AG08395 (cell line): ENCODE measurements at places on chromosomes 3 and 15.

DNA sequence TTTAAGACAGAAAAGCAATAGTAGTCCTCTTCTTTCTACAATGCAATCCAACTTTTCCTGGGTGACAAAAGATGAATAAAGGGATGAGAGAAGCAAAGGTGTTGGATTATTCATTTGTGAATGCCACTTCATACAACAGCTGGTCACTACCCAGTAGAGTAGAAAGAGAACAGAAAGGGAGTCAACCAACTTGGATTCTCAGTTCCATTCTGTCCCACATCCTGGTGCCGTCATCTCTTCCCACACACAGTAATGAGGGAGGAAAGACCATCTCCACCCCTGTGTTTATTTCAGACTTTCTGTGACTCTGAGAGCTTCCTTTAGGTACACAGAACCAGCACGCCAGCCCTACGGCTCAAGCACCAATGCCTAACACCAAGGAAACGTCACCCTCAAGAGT, 71.0 kb downstream of the FOXP1 start:
- no peak for DNase-seq

DNA sequence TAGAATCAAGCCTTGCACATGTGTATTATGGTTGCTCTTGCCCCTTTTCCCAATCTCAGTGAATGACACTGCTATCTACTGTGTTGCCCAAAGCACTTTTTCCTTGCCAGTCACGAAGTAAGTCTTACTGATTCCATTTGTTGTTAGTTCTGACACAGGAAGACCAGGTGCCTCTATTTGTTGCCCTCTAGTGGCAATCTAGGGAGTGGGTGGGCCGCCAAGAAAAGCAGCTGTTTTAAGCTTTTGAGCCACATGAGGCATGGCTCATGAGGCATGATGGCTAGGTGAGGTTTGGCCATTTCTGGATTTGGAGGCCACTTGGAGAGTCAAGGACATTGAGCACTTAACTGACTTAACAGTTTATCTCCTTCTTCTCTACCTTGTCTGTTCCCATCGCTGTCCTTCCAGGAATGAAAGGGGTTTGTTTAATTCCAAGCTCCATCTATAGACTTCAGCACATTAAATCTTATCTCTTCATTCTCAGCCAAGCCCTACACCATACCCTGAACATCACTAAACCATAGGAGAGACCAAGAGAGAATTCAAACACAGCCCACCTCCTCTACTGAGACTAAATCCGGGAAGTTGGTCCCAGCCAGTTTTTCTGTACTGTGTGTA, 103.1 kb downstream of the HCN4 start:
- DNase-seq, result peak; percentile 49

- no peak for DNase-seq
Observed at GRCh38 chr15:66692808-66693596, 9.0 kb upstream of the SMAD6 start.

DNA sequence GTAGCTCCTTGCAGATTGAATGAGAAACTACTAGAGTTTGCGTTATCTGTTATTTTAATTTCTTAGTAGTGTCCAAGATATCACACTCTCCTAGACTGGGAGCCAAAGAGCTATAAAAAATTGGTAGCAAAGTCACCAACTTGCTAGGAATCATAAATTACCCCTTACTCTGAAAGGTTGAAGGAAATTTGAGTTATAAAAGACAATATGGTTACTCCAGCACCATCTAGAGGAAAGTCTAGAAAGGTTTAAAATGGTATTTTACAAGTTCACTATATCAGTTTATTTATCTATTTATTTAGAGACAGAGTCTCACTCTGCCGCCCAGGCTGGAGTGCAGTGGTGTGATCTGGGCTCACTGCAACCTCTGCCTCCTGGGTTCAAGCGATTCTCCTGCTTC, 121.6 kb downstream of the RBPMS2 start:
- peak; percentile 28 for DNase-seq

- DNase-seq, result peak; percentile 38
Observed at GRCh38 chr3:21041621-21042020, 709.4 kb downstream of the ZNF385D start.

GRCh38 chr15:47548231-47548630, 169.1 kb upstream of the SEMA6D start:
- no peak for DNase-seq

- peak; percentile 83 for DNase-seq
Observed at GRCh38 chr3:55144015-55144673, 216.3 kb upstream of the LRTM1 start.

- DNase-seq, result no peak
Observed at GRCh38 chr3:139982404-139982803, 47.4 kb downstream of the CLSTN2 start.
